ENCODE measurements at places on chromosomes 13 and 19.

- no peak for DNase-seq
Observed at GRCh38 chr13:45410001-45410400, 8.2 kb downstream of the SLC25A30 start.

DNA sequence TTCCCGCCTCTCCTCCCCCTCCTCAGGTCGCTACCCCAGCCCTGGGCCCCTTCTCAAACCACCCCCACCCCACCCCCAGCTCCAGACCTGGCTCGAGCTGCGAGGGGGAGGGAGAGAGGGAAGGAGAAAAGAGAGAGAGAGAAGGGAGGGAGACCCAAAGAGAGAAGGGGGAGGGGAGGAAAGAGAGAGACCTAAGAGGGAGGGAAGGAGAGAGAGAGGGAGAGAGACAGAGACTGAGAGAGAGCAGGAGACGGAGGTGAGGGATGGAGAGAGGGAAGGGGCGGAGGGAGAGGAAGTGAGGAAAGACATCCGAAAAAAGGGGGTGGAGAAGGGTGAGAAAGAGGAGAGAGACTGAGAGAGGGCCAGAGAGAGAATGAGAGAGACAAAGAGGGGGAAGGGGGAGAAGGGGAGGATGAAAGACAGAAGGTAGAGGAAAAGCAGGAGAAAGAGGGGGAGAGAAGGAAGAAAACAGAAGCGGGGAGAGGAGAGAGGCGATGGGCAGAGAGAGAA lies 2.0 kb upstream of the SPACA6 start:
- DNase-seq: no peak

DNA sequence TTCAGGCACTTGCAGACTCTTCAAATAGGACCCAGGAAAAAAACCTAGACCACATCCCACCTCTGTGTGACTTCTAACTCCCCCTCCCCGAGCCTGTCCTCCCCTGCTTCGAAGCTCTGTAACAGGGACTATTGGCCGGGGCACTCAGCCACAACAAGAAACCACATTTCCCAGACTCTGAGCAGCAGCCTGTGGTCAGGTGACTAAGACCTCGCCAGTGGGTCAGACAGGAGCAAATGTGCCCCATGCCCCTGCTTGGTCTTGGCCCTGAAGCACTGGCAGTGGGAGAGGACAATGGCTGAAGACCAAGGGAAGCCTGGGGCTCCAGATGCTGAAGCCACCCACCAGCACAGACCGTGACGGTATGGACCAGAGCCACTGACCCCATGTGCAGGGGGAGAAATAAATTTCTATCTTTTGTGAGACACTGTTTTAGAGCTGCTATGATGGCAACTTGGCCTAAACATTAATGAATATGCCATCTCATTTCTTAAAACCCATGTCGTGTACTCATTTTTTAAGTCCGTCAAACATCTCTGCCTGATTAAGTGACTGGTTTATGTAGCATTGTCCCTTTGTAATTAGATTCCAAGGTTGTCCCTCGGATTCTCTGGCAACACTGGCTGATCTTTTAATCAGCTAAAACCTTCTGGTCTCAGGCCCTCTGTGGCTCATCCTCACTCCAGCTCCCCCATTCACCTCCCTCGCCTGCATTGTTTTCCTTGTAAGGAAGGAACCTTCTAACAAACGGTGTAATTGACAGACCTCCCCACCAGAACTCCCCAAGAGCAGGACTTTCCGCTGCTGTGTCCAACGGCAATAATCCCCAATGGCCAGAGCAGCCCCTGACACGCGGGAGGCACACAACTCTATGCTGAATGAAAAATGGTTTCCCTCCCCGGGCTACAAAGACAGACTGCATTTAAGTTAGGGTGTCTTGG lies 98.4 kb downstream of the STK24 start:
- DNase-seq: no peak

GRCh38 chr13:51542346-51543242 lies 41.7 kb upstream of the WDFY2 start:
- DNase-seq: no peak

DNA sequence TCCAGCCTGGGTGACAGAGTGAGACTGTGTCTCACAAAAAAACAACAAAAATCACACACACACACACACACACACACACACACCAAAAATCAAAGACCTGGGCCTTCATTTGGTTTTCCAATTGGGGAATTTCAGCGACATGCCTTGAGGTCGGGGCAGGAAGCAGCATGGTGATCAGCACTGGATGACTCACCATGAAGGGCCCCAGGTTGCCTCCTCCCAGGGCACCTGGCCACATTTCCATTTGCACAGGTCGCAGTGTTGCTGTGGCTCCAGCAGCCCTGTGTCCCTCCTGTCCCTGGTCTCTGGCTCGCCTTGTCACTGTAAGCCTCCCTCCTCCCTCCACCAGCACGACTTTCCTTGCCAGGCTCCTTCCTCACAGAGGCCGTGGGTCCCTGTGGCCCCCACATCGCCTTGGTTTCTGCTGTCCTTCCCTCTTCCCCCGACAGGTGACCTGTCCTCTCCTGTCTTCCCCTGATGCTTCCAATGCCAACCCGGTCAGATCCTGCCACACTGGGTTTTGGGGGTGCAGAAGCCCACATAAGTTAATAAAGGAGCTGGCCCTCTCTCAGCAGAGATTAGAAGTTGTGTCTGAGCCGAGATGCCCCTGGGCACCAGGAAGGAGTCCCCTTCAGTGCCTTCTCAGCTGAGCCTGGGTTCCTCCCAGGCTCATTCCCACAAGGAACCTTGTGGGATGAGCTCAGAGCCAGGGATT lies 66.7 kb downstream of the GPR12 start:
- no peak for DNase-seq

DNA sequence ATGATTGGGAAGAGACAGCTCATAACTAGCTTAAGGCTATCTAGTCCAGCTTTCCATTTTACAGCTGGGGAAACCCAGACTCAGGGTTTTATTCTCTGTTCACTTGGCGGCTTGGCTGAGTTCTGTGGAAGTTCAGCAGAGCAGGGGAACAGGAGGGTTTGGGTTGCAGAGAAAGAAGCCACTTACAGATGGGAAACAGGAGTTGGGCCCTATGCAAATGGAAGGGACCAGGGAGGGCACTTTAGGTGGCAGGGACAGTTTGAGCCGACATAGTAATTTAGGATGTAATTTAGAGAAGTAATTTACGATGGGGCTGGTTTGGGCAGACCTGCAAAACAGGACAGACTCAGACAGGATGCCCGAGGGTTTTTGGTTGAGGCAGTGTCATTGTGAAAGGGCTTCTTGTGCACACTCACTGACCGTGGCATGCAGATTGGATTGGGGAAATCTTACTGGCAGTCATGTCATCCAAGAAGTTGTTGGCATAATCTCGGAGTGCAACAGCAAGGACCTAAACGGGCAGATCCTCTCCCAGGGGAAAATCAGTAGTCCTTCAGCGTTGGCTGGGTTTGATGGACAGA lies 47.3 kb upstream of the GPR183 start:
- DNase-seq: no peak

GRCh38 chr19:10960314-10961072 lies at the start of gene SMARCA4:
TSS of gene SMARCA4 (plus strand) at chr19:10961030. CDS start at chr19:10984152, 23,122 bp downstream.
- peak; percentile 98 for DNase-seq

- no peak for DNase-seq
Observed at GRCh38 chr13:93771782-93772181, 545.2 kb downstream of the GPC6 start.

- no peak for DNase-seq
Observed at GRCh38 chr19:21147540-21147939, 5.7 kb downstream of the ZNF431 start.

DNA sequence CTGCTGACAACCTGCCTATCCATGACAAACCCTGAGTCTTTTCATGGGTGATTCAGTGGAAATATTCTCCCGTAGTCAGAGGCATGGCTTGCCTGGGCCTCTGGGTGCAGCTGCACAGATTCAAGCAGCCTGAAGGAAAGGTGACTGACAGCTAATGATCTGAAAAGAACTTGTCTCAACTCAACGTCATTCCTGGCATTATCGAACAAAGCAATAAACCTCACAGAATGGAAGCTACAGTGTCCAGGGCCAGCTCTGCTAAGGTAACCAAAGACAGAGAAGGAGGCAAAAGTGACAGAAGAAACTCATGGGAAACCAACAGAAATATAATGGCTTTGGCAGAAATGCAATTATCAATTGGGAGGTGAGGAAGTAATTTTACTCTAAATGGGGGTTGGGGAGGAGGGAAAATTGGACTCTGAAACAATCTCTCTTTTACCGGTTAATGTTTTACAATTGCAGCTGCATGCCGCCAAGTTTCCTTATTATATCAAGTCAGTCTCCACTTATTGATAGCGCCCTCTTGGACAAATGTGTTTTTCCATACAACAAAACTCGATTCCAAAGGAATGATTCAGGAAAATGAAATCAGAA lies 12.9 kb downstream of the STARD13 start:
- no peak for DNase-seq

- DNase-seq: no peak
Observed at GRCh38 chr13:47129461-47129860, 232.6 kb upstream of the HTR2A start.

DNA sequence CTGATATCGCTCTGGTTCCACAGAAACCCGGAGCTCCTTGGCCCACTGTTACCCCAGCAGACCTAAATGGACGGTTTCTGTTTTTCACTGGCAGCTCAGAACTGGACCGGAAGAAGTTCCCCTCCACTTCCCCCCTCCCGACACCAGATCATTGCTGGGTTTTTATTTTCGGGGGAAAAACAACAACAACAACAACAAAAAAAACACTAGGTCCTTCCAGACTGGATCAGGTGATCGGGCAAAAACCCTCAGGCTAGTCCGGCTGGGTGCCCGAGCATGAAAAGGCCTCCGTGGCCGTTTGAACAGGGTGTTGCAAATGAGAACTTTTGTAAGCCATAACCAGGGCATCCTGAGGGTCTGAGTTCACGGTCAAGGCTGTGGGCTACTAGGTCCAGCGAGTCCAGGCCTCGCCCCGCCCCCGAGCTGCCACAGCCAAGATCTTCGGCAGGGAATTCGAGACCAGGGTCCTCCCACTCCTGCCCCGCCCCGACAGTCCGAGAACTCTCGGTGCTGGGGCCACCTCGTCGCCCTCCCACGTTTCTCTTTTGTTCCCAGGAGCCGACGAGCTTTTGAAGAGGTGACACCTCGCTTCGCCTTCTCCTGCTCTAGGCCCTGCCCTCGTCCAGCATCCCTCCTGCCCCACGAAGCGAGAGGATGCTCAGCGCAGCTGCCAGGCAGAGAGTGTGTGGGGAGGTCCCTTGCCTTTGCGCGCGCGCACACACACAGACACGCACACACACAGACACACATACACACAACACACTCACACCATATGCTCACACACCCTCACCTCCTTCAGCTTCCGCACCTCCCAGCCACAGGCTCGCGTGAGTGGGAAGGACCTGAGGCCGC lies 8.8 kb downstream of the ZIC2 start:
- no peak for DNase-seq

DNA sequence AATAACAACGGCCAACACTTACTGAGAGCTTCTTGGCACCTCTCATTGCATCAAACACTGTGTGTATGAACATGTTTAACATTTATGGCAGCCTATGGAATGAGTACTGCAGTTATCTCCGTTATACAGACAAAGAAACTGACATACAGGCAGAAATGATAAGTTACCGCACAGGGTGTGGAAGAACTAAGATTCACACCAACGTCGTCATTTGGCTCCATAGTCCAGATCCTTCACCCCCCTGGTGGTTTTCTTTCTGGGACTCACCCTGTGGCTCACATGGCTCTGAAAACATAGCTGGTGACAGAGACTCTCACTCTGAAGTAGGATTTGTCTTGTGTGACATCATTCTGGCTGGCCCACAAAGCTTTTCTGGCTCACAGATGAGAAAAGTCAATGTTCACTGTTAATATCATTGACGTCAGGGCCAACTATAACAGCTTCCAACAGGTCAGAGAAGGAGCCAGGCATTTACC lies 230.1 kb downstream of the DLEU7 start:
- DNase-seq: no peak

- no peak for DNase-seq
Observed at GRCh38 chr13:80012251-80012650, 328.7 kb downstream of the SPRY2 start.

DNA sequence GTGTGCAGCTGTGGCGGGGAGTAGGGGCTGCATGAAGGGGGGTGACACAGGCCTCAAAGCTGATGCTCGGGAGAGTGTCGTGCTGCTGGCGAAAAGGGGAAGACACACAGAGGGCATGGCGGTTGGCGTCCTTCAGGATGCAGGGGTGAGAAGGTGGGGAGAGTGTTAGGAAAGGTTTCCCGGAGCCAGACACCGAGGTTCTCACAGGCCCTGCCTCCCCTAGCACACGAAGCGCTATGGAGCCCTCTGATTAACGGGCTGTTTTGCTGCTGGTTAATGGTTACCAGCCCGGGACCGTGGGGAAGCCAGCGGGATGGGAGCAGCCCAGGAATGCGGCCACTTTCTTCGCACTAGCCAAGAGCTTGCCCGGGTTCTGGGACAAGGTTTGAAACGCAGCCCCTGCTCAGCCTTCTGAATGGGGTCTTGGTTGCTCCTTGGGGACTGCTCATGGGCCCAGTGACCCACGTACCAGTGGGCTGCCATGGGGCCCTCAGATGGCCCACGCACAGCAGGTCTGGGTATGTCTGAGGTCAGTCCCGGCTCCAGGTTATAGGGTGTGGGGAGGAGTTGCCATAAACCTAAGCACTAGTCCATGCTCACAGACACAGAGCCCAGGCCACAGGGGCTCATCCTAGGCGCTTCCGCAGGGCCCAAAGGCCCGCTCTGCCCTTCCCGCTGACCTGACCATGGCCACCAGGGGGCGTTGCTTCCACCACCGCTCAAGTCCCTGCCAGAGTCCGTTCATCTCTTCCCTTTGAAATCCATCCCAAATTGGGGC lies 31.3 kb upstream of the ISYNA1 start:
- peak; percentile 42 for DNase-seq

DNA sequence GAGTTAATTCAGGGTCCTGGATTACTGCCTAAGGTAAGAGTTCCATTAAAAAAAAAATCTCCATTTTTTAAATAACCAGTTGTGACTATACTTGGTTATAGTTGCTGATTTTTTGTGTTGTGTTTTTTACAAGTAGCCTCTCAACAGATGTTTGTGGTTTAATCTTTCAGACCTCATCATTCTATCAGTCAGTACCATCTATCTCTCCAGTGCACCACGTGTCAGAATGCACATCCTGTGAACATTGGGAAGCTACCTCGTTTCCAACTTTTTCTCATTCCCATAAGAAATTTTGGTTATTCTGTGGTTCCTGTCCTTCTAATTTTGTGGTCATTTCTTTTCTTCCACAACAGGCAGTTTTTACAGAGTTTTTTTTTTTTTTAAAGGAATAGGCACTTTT lies 39.2 kb downstream of the WDFY2 start:
- no peak for DNase-seq

GRCh38 chr13:21913010-21913409 lies 242.1 kb downstream of the FGF9 start:
- DNase-seq: no peak

- no peak for DNase-seq
Observed at GRCh38 chr19:51387924-51388389, at the start of gene LIM2. TSS of gene LIM2 (minus strand) at chr19:51387974. CDS start at chr19:51387443, 531 bp downstream.

GRCh38 chr13:91745967-91746366 lies 347.5 kb downstream of the GPC5 start:
- no peak for DNase-seq

DNA sequence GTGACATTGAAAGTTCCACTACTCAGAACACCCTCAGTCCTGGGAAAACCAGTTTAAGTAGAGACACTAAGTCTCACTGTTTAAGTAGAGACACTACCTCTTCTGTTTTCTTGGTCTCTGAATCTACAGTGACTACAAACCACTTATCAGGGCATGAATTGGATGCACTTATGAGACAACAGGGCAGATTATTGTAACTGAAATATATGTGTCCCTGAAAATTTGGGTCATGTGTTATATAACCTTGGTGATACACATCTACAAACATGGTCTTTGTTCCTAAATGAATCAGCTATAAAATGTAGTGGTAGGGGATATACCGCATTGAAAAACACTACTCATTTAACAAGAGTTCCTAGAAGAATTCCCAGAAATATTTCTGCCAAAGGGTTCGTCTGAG lies 55.7 kb downstream of the SERP2 start:
- DNase-seq: no peak

GRCh38 chr13:49610176-49610575 lies 18.1 kb upstream of the ARL11 start:
- no peak for DNase-seq

Data from activated CD4-positive, alpha-beta T cell treated with anti-CD3 and anti-CD28 coated beads for 1 hour (primary cell).